ENCODE measurements at places on chromosomes 7 and 10.

DNA sequence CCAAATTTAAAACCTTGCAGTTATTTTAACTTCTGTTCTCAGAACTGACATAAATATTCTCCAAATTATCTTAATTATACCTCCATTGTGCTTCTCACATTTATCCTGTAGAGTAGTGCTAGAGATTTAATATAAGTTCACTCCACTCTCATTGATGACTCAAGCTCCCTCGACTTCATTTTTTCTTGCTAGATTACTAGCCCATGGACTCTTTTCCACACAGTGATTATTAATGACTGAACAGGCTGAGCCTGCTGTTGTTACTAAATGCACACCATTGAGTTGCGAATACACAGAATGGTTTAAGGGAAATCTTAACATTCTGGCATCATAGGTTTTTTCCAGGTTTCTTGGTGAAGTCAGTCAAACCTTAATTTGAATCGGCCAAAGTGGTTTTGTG, 179.5 kb upstream of the AKR1E2 start:
- no peak for DNase-seq

DNA sequence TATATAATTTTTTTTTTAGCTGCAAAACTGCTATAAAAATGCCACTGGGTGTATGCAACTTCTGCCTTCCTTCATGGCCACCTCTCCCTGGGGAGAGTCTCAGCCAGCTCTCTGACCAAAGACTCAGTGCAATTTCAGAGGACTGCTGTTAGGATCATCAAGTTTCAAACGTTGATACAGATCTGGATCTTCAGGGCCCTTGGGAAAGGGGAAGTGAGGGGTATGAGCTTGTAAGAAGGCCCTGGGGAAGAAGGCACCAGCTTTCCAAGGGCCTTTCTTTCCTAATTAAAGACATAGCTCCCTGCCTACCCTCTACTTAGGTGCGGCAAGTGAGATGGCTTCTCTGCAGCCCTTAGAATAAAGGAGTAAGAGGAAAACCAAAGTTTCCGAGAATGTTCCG, 130.4 kb downstream of the CUL2 start:
- no peak for DNase-seq

- no peak for DNase-seq
Observed at GRCh38 chr10:72779874-72780273, 87.9 kb downstream of the MCU start.

- no peak for DNase-seq
Observed at GRCh38 chr10:102814873-102815661, 22.1 kb downstream of the CYP17A1 start.

DNA sequence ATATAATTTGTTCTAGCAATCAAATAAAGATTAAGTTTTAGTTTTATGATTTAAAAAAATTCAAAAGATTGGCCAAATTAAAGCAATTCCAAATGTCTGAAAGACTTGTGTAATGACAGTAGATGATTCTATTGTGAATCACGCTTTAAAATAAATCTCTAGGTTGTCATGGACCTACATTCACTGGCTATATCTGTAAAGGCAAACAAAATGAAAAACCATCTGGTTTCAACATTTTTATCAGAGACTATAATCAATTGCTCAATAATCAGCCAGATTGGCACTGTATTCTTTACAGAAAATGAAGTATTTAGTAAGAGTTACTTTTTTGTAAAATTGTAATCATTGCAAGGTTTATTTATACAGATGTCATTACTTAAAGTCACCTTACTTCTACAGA, 60.7 kb downstream of the DGKB start:
- DNase-seq = no peak

- DNase-seq = no peak
Observed at GRCh38 chr7:33065981-33066380, 3.4 kb upstream of the NT5C3A start.

- DNase-seq = no peak
Observed at GRCh38 chr10:77358656-77359055, 279.0 kb downstream of the KCNMA1 start.

- no peak for DNase-seq
Observed at GRCh38 chr7:32865448-32866030, 26.0 kb downstream of the KBTBD2 start.

DNA sequence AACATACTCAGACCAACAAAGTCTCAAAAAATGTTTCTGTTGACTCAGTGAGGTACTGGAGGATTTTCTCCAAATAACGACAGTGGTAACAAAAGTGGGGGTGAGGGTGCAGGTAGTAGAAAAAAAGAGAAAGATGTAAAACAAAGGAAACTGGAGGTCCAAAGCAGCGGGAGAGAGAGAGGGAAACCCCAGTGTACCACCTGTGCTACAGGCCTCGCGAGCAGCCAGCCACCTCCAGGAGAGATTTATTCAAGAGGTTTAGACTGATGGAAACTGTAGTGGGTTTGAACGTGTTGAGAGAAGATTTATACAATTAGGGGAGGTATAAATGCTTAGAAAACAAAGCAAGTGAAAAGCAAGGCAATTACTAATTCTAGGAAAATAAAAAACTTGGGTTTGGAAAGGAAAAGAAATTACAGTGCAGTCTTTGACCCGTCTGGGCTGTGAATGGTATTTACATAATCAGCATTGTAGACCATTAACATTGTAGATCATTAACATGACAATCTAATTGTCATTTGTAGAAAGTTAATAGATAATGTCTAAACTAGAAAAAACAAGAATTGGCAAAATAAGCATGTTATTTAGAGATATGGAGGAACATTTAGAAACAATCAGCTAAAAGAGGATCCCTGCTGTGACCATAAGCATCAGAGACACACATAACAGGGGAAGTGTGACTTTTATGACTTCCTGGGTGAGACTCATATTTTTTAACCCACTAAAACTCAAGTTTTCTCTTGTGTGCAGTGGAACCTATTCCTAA, 180.0 kb downstream of the RELN start:
- DNase-seq = no peak

- DNase-seq = peak; percentile 6
Observed at GRCh38 chr7:97499204-97499603, 232.7 kb upstream of the TAC1 start.

GRCh38 chr7:123751821-123752220, 3.0 kb upstream of the WASL start:
- no peak for DNase-seq

DNA sequence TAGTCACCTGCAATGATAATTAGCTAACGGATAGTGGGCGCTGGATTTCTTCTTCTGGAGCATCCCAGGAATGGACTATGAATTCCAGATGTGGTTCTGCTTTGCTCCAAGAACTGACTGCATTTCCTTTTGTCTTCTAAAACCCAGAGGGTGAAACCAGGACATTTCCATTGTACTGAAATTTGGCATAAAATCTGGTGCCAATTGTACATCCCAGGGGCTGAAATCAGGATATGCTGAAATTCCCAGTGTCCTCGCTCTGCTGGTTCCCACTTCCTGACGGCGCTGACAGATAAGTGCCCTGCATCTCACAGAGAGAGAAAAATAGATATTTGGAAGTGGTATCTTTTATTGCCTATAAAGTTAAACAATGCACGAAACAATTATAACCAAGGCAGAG, 31.9 kb downstream of the RBM20 start:
- no peak for DNase-seq

DNA sequence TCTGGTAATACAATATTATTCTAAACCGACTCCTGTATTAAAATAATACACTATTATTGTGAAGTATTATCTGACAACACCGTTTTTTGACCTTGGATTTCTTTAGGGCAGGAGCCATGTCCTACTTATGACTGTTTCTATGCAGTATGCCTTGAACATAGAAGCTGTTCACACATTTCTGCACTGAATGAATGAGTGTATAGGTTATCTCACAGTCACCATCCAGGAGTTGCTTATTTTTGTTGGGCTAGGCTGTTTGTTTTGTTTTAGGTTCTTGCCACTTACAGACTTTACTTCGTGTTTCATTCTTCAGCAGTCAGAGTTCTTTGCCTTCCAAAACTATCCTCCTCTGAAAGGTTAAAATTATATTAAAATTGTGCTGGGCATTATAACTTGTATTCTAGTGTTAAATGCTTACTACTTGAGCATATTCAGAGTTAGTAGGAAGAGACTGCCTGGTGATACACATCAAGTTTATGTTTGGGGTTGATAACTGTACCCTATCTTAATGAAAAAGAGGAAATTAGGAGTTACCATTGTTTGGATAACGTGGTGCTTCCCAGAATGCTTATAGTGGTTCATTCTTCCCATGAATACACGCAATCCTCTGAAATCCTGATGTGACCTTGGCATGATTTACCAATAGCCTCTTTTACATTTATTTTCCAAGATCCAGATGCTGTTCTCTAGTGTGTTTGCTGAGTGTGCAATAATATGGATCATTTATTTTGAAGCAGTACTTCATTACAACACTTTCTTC, 1.7 kb downstream of the RALA start:
- no peak for DNase-seq

DNA sequence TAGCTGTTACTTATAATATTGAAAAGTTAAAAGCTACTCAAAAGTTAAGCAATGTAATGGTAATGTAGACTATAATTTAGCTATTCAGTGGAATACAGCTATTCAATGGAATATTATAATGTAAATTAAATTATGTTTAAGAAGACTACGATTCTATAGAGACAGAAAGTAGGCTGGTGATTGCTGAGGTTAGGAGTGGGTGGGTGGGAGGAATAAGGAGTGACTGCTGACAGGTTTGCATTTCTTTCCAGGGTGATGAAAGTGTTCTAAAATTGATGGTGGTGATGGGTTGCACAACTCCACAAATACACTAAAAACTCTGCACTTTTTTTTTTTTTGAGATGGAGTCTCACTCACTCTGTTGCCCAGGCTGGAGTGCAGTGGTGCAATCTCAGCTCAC, 21.4 kb downstream of the DENND2A start:
- no peak for DNase-seq

DNA sequence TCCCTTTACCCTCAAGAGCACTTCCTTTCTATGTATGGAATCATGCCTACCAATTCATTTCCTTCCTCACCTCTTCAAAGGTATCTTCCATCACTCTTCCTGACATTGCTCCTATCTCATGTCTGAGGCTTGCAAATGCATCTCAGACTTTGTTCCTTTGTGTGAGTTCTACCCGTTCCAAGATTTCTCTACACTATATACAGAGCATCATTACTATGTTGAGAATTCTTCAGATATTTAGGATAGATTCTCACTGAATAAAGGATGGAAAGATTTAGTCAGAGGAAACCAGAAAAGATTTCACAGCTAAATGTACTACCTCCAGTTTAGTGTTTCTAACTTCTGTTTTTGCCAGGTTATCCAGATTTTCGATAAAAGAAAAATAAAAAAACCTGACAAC, 462.7 kb downstream of the PHTF2 start:
- DNase-seq = no peak

DNA sequence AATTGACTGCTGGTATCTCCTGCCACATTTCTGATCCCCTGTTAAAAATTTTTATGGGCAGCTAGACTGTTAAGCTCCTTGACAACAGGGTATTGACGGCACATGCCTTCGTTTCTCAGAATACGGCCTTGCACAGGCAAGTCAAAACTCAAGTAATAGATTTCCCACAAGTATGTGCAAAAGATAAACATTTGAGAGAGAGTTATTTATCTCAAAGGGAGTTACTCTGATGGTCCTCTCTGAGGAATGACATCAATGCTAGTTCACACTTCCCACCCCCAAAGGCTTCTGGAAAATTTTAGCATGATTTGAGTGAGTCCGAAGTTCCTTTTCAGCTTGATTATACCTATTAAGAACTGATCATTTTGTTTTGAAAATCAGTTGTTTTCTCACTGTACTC, 71.9 kb downstream of the JCAD start:
- DNase-seq = no peak

DNA sequence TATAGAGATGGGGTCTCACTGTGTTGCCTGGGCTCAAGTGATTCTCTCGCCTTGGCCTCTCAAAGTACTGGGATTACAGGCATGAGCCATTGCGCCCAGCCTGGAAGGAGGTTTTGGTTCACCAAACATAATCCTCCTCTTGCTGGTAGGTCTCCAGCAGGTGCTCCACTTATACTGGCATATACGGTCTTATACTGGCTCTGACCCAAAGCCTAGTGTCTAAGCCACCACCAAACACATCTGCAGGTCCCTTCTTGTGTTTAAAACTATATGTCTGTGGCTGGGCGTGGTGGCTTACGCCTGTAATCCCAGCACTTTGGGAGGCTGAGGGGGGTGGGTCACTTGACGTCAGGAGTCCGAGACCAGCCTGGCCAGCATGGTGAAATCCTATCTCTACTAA, 5.4 kb downstream of the MBLAC1 start:
- no peak for DNase-seq

DNA sequence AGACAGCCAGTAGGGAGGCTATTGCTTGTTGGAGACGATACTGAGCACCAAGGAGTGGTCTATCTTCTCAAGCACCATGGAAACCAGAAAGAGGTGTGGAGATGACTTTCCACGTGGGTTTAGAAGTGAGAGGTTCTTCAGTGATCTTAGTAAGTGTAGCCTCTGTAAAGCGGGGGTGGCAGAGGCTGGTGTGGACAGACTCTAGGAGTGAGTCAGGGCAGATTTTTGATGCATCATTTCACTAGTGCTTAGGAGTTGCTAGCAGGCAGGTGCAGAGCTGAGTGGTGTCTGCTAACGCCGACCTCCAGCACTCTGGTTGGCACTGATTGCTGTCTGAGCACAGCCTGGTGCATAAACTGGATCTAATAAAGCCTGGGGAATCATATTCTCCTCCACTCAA, 78.4 kb upstream of the ADO start:
- DNase-seq = no peak

DNA sequence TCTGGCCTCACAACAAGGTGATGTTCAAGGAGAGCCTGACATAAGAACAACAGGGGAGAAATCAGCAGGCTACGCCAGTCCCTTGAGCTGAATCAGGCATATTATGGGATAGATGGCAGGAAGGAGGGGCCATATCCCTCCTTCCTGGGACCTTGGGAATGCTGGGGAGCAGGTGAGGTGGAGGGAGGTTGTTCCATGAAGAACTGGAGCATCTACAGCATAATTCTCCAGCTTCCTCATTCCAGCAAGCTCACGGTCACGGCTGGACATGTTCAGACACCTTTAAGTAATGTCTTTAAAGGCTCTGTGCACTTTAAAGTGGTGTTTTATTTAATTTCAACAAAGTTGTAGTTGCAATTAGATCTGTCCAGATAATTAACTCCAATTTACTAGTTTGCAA, 780.5 kb downstream of the TYW1 start:
- DNase-seq = no peak

DNA sequence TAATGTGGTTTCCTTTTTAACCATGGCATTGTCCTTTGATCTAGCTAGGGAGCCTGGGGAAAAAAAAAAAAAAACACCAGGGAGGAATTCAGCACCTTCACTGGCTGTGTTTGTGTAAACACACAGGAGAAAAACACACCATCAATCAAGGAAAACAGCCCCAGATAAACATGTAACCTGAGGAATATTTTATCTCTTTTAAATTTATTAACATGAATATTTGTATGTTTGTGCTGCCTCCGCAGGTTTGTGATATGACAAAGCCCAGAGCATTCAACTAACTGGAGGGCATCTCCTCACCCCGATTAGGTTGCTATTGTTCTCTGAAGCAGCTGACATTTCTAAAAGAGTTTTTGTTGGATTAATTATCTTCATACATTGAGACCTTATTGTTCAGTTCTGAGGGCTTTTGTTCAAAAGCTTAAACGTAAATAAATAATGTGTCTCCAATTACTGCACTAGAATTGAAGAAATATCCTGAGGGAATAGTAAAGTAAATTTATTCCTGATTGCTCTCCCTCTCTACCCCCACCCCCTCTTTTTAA, 89.4 kb upstream of the SEMA3E start:
- DNase-seq = no peak

GRCh38 chr10:5996696-5997095, 19.4 kb upstream of the IL15RA start:
- DNase-seq = peak; percentile 72

Measured in brain (organoid and tissue), 16 donors.